GM03348 (cell line): ENCODE measurements at places on chromosomes 2 and 18.

- DNase-seq, result no peak
Measured at GRCh38 chr2:129847043-129847442, 132.4 kb upstream of the RAB6C start.

DNA sequence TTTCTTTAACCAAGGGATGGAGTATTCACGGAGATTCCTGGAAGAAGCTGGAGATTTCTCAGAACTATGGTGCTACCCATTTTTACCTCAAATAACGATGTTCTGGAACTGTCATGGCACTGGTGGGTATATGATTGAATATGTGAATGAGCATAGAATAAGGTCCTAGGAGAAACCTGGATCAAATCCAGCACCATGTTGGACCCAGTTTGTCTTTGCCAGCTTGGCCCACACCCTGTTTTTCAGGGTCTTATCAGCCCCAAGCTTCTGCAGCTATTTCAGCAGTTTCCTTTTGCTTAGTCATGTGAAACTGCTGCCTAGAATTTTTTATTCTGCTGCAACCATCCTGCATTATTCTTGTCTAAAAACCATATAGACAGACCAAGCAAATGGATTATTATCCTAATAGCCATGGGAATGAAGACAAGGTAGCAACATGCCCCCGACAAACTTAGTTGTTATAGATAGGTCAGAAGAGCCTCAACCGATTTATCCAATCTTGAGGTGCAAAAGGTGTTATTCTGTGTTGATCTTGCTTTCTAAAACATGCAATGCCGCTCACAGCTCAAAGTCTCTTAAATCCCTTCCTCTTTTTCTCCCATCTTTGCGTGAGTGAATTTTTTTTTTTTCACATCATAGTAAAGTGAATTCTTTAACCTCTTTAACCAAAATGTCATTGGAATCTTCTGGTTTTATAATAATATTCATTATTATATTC is 133.6 kb downstream of the PRPF40A start:
- DNase-seq, result no peak

DNA sequence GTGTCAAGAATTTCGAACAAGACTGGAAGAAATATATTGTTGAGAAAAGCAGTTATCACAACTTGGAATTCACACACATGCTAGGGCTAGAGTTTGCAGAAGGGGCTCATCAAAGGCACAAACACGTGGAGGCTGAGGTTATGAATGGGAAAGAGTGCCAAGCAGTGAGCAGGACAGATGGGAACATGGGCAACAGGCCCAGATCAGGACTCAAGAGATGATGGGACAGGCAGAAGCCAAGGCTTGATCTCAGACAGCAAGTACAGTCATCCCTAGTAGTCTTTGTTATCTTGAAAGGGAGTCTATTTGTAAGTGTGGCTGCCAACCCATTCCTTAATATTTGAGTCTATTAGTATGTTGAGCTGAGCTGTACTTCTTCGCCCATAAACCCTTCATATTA is 22.2 kb upstream of the EPC2 start:
- no peak for DNase-seq

DNA sequence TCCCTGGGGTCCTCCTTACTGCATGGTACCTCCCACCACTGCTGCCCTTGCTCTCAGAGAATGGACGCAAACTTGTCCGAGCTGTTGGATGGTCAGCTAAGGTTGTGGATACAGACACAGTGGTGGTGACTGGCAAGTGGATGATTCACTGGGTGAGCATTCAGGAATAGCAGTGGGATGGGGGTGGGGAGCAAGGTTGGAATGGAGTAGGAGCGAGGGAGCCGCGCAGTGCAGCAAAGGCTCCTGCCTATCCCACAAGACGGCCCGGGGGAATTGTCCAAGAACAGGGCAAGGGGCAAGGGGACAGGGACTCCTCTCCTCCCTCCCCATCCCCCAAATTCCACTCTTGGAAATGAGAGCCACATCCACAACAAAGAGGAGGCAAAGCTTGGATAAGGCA is 102.2 kb downstream of the PIEZO2 start:
- no peak for DNase-seq

GRCh38 chr18:41347057-41347456 is 608.0 kb upstream of the PIK3C3 start:
- no peak for DNase-seq

- DNase-seq, result no peak
Measured at GRCh38 chr2:63734510-63734909, 107.2 kb upstream of the UGP2 start.

- no peak for DNase-seq
Measured at GRCh38 chr18:25237571-25238267, 114.2 kb downstream of the ZNF521 start.

- DNase-seq, result peak; percentile 41
Measured at GRCh38 chr2:156319811-156320485, 12.6 kb downstream of the NR4A2 start.

- peak; percentile 87 for DNase-seq
Measured at GRCh38 chr2:222919841-222920526, 59.1 kb downstream of the ACSL3 start.

GRCh38 chr2:233056961-233057605 is 3.1 kb upstream of the INPP5D start:
- no peak for DNase-seq

- no peak for DNase-seq
Measured at GRCh38 chr2:3125001-3125760, 252.4 kb downstream of the EIPR1 start.

- no peak for DNase-seq
Measured at GRCh38 chr18:56269958-56270357, 368.4 kb downstream of the TXNL1 start.

GRCh38 chr18:14935210-14935609 is 187.2 kb downstream of the ANKRD30B start:
- DNase-seq, result no peak

GRCh38 chr2:241064008-241064801 is 37.9 kb downstream of the MTERF4 start:
- peak; percentile 32 for DNase-seq

GRCh38 chr2:104758199-104758620 is 95.7 kb upstream of the POU3F3 start:
- DNase-seq, result no peak

- no peak for DNase-seq
Measured at GRCh38 chr2:164661349-164661748, 40.1 kb upstream of the GRB14 start.
